ENCODE measurements at places on chromosomes 12 and 14.

DNA sequence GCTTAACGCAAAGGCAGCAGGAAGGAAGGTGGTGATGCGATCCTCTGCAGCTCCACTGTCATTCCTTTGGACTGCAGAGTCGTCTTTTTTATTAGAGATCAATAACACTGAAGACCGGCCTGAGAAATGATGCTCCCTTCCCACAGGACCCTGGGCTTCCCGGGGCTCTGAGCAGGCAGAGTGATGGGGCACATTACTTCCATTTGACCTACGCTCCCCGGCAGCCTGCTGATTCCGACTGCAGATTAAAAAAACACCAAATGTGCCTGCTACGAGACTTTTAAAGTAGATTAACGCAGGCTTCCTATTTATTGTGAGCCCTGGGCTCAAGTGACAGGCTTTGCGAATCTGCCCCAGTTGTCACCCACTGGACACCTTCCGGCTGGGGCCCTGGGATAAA is 37.5 kb downstream of the KCNA1 start:
- DNase-seq, result no peak

DNA sequence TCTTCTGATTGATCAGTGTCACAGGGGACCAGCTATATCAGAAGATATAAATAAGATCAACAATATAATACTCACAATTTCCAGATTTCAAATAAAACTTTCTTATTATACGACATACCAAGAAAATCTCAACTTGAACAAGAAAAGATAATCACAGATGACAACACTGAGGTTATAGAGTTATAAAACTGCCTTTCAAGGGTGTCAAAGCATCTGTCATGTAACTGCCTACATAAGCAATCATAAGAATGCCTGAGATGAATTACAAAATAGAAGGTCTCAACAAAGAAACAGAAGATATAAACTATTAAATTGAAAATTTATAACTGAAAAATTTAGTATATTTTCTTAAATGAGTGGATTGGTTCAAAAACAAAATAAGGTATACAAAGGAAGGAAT is 659.2 kb downstream of the SLC16A7 start:
- no peak for DNase-seq

DNA sequence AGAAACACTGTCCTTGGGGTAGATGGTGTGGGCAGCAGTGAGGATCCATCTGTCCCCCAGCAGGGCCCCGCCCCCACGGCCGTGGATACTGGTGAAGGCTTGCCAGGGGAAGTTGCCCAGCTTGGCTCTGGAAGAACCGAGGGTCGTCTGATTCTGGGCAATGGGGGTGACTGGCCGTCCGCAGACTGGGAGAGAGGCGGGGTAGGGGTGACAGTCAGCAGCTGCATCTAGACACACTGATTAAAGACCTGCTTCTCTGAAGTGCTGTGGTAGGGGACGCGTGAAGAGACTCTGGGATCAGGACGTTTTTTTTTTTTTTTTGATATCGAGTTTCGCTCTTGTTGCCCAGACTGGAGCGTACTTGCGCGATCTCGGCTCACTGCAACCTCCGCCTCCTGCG is 4.7 kb upstream of the C1R start:
- no peak for DNase-seq

- no peak for DNase-seq
Observed at GRCh38 chr12:10558789-10559188, 53.1 kb downstream of the EIF2S3B start.

GRCh38 chr14:44412858-44413569 is 94.1 kb downstream of the FSCB start:
- no peak for DNase-seq

DNA sequence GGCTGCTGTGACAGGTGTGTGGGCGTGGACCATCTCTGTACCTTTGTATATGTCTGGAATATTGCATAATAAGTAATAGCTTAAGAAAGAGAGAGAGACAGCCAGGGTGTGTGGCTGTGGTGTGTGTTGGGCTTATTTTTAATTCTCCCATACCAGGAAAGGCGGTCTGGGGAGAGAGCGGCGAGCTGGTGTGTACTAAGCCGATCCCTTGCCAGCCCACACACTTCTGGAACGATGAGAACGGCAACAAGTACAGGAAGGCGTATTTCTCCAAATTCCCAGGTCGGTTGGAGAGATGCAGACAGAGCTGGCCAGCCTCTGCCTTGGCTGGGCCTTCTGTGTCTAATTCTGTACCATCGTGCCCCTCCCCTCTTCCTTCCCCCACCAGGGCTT is 63.9 kb downstream of the AACS start:
- DNase-seq, result no peak

DNA sequence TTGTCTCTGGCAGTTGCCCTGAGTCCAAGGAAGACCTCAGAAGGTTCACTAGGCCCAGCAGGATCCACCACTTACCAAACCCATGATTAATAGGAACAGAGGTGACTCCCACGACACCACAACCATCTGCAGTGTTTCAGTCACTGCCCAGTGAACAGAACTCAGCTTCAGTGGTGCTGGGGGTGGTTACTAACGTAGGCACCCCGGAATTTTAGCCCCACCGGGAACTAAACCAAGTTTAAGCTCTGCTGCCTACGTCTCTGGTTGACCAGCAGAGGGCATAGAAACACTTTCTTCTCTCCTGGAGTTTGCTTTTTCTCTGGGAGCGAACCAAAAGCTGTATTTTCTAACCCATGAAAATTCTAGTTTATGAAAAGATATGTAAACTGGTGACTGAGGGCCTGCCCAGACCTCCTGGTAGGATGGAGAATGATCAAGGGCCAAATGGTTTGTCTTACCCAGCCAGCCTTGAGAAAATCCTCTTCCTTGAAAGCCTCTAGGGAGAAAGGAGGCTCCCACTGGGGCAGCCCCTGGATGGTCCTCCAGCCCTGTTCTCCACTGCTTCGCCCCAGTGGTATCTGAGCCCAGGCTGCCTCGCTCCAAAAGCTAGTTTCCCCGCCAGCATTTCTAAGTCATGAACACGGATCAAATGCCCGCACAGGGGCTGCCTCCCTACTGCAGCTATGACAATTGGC is 379.8 kb downstream of the DPF3 start:
- DNase-seq, result no peak

DNA sequence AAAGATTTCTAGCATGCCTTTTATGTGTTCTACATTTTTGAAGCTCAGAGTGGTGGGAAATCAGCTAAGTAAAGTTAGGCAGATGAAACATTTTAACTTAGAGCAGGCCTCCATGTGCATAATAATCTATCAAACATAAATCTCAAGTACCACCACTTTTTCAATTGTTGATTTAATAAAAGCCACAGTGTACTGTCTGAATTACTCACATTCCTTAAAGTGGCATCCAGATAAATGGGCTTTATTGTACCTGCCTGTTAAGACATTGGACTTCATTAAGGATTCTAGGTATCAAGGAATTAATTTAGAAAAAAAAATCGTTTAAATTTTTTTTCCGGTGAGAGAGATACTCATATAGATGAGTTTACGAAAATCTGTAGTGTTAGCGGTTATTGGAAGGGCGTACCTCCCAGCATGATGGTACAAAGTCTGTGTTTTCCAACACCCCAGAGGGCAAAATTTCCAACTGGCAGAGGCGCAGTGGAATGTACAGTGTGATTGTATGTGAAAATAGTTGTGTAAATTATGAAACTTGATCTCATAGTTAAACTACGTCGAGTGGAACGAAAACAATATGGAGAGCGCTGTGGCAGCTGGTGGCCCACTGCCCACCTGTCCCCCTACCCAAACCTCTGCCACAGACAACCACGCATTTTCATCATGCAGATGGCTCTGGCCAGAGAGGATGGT is 25.0 kb downstream of the ELK3 start:
- DNase-seq, result no peak

DNA sequence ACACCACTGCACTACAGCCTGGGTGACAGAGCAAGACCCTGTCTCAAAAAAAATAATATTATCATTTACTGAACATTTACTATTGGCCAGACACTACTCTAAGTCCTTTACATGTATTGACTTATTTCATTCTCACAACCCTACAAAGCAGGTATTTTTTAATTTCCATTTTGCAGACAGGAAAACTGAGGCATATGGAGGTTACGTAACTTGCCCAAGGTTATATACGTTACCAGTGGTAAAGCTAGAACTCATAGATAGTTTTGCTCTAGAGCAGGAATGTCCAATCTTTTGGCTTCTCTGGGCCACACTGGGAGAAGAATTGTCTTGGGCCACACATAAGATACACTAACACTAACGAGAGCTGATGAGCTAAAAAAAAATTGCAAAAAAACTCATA is 5.7 kb downstream of the L3HYPDH start:
- no peak for DNase-seq

DNA sequence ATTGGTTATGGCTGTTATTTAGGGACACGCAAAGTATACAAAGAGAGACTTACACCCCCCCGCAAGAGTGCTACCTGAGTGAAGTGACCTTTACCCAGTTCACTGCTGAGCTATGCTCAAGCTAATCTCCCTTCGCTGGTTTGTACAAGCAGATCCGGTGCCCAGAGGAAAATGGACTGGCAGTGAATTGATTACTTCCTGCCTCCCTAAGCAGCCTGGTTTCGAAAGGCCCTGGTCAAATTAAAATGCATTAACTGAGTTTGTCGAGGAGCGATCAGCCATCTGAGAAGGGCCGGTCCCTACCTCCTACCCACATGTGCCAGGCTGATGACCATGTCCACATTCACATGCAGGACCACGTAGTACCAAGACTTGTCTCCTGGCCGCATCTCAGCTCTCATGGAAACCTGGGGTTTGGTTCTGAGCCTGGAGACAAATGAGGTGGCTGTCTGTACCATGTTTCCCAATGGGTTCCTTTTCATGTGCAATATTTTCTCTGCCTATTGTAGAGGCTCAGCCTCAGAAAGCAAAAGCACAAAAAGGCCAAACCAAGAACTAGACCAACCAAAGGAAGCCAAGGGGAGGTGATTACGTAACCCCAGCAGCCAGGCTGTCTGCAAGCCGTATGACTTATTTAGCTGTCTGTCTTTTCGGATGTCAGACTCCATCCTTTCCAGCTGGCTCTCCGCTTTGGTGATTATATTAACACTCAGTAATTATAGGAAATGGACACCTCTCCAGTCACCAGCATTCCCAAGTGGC is 284.7 kb upstream of the PWP1 start:
- DNase-seq, result no peak

- no peak for DNase-seq
Observed at GRCh38 chr14:104443391-104444158, 136.0 kb upstream of the C14orf180 start.

DNA sequence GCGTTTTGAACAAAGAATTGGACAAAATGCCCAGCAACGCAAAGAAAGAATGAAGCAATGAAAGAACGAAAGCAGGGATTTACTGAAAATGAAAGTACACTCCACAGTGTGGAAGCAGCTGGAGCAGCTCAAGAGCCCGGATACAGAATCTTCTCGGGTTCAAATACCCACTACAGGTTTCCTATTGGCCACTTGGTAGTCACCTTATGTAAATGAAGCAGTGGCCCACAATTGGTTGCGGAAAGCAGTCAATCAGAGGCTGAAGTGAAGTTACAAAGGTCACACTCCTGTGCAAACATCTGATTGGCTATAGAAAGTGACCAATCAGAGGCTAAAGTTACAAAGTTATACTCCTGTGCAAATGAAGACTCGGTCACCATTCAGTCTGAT is 15.0 kb upstream of the PPP1R13B start:
- no peak for DNase-seq

Measured in stimulated activated CD8-positive, alpha-beta memory T cell treated with anti-CD3 and anti-CD28 coated beads, Interleukin-7, amount 100 ng/mL, for 1 hour (primary cell).